ENCODE measurements at places on chromosomes 6 and 20.
A peak's percentile ranks its signal among the peaks of the same experiment; 100 is the strongest.

DNA sequence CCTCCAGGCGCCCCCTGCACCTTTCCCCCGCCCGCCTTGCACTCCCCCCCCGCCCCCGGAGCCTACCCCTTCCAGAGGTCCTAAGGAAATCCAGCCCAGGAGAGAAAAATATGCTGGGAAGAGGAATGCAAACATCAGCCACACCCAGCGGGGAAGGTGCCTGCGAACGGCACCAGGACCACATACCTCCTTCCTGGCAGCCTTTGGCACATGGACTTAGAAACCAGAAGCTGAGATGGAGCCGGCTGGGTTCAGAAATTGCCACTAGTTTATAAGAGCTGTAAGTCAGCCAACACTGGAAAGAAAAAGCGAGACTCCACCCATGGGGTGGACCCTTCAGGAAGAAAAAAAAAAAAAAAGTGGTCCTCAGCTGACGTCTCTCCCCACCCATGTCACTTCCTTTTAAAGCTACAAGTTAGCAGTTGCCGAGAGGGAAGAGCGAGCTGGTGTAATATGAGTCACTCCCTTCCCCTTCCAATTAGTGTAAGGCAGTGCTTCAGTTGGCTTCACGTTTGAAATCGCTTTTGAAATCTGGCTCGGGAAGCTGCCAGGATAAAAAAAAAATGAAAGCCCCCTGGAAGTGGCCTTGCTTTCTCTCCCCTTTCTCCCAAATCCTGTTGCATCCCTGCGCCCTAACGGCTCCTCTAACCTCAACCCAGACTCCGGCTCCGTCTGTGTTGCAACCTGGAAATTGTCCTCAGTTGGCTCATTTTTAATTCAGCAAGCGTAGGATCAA lies at the start of gene AGPAT4:
AGPAT4 (minus strand) TSS at position 310 of the 736 bp plus-strand sequence. CDS start 41,848 bp downstream, outside the sequence.
- peak; percentile 96 for DNase-seq

DNA sequence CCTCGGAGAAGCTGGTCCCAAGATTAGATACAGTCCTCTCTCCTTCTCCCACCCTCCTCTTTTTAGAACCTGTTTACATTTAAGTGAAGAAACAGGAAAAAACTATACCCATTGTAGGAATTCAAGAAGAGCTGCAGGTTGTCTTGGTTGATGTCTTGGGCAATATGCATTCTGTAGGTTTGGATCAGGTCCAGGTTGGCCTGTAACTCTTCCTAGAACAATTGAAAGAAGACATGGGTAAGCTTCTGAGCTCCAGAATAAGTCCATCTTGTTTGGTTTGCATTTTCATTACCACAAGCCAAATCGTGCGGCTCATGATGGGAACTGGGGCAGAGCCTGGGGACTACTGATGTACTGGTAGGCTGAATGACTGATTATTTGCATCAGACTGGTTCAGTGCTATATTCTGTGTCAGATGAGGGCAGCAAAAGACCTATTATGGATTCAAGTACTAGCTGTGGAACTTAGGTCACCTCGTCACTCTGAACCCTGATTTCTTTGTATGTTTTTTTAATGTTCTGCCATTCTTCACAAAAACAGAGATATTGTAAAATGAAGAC lies 20.3 kb upstream of the SLA2 start:
- no peak for DNase-seq

- no peak for DNase-seq
Measured at GRCh38 chr6:128889870-128890269, 6.9 kb downstream of the LAMA2 start.

DNA sequence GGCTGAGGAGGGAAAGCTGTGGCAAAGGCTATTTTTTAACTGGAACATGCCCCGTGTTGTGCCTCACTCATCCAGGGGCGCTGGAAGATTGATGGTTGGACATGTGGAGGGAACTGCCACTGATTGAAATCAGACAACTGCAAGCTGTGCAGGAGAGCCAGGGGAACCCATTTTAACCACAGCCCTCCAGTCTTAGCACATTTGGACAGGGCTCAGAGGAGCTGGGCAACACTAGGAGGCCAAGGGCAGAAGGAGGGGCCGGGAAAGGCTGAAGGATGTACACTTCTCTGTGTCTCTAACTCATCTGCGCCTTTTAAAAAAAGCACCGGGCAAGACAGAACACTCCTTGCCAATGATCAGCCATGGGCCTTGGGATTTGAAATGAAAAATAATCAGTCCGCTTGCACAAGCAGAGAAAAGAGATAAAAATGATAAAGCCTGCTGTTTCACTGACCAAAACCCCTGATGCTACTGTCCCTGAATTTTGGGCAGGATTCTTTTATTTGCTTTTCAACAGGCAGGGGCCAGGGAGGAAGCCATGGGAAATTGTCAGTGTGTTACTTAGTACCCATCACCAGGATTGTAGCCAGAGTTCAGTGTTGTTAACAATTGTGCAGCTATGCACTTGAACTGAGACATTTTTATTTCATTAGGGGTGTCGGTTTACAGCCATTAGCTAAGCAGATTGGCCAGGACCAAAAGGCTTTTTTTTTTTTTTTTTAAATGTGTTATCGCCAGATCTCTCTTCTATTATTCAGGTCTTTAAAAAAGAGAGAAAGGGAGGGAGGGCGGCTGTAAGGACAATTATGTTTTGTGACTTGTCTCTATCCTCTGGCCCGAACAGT lies 109.3 kb upstream of the EYA4 start:
- peak; percentile 4 for DNase-seq

GRCh38 chr6:168208402-168208801 lies 111.2 kb downstream of the DACT2 start:
- no peak for DNase-seq

DNA sequence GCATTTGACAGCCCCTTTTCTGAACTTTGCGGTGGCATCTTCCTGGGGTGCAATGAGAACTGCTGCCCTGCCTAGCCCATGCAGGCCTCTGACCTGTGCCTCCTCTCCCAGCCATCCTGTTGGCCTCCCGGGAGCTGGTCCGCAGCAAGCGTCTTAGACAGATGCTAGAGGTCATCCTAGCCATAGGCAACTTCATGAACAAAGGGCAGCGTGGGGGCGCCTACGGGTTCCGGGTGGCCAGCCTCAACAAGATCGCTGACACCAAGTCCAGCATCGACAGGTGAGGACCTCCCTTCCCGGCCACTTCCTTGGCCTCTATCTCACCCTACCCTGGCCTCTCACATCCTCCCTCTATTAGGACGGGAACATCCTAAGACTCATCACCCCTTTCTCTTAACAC lies 37.6 kb downstream of the MOCS1 start:
- no peak for DNase-seq

GRCh38 chr6:101689695-101690094 lies 296.2 kb downstream of the GRIK2 start:
- DNase-seq = no peak

GRCh38 chr6:89840538-89840937 lies 10.9 kb downstream of the CASP8AP2 start:
- DNase-seq = no peak

GRCh38 chr6:157830354-157831017 lies 7.4 kb downstream of the SNX9 start:
- no peak for DNase-seq

DNA sequence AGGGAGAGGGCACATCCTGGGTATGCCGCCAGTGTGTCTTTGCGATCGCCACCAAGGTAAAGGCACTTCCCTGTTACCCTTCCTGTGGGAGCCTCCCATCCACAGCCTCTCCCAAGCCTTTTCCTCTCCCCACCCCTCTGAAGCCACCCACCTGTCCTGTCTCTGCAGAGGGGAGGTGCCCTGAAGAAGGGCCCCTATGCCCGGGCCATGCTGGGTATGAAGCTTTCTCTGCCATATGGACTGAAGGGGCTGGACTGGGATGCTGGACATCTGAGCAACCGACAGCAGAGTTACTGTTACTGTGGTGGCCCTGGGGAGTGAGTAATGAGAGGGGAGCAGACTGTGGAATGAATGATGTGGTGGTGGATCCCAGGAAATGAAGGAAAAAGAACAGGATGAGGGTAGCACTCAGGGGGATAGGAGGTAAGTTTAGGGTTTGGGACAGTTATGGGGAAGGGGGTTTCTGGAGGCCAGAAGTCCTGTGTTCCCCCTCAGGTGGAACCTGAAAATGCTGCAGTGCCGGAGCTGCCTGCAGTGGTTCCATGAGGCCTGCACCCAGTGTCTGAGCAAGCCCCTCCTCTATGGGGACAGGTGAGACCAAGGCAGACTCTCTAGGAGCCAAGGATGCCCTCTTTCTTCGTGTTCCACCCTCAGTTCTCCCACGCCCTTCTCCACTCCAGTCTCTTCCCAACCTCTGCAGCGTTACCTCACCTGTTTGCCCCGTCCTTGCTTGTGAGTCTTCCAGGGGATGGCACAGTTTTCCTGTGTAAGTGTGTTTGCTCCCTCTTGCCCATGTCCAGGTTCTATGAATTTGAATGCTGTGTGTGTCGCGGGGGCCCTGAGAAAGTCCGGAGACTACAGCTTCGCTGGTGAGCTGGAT lies 2.7 kb downstream of the PHF1 start:
- DNase-seq = no peak

DNA sequence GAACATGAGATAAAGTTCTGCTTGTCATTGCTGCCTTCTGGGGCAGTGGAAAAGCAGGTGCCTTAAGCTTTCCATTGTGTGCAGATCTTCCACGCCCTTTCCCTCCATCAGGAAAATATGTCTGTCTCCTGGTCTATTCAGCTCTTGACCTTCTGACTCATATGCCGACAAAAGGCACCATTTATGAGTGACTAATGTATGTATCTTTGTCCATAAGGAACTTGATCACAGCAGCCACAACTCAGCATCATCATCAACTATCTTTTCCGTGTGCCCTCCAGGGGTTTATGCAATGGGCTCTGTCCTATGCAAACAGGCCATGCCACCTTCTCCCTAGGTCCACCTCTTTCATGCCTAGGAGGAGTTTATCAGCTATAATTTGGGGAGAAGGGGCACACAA lies 102.7 kb upstream of the QKI start:
- no peak for DNase-seq

- no peak for DNase-seq
Measured at GRCh38 chr6:26249707-26249956, 115.4 kb upstream of the BTN3A2 start.

GRCh38 chr6:105522626-105523322 lies 119.9 kb upstream of the PREP start:
- DNase-seq = no peak

DNA sequence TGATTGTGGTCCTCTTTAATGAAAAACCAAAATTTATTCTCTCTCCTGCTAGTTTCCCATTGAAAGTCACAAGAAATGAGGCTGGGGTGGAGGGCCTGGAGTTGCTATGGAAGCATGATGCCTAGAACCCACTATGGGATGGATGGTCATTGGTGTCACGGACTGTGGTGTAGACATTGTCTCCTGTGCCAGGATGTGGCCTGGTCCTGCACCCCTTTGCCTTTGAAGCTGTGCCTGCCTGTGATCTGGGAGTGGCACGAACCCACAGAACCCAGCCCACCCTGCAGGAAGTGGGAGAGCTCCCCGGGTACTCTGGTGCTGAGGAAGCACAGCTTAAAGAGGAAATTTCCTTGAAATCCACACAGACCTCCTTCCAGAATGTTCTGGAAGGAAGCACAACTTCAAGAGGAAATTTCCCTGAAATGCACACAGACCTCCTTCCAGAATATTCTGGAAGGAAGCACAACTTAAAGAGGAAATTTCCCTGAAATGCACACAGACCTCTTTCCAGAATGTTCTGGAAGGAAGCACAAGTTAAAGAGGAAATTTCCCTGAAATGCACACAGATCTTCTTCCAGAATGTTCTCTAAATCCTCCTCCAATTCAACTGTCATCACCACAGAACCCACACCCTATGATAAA lies 105.6 kb downstream of the CDH26 start:
- DNase-seq = no peak

DNA sequence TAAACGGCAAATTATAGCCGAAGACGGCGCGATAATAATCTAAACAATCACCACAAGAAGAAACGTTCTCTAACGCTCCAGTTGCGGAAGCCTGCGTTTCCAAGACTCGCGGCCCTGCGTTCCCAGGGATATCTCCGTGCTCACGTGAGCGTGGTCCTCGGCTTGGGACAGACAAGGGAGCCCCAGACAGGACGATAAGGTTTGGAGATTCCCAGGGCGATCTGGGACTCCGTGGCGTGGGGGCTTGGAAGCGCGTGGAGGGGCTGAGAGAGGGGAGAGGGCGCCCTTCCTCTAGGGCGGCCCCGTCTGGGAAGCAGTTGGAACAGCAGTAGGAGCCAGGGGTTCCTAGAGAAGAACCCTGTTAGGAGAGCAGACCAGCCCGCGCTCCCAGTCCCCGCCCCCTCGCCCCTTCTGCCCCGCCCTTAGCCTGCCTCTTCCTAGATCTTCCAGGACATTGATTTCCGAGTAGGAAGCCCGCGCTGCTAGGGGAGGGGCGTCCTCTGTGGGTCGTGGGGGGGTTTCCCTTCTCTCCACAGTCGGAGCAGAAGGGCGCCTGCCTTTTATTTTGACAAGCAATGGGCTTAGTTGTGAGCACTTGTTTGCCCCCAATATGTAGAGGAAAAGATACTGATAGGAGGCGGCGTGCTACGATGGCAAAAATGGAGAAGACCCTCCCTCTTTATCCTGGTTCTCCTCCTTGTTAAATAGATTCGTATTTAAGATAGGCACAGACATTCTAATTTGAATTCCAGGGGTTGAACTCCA lies 10.6 kb downstream of the NRN1 start:
- DNase-seq = peak; percentile 80

DNA sequence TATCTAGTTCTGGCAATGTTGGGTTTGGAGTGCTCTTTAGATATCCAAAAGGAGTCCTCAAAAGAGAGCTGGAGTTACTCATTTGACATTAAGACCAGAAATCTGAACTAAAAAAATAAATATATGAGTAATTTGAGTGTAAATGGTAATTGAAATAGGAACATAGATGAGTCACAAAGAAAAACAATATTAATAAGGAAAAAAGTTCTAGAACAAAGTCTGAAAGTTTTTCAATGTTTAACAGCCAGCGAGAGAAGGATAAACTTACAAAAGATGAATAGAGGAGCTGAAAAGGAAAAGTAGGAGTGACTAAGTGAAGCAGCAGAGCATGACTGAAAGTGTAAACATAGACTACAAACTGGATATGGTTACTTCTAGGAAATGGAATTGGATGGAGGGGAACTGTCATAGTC lies 46.8 kb downstream of the EPM2A start:
- no peak for DNase-seq

DNA sequence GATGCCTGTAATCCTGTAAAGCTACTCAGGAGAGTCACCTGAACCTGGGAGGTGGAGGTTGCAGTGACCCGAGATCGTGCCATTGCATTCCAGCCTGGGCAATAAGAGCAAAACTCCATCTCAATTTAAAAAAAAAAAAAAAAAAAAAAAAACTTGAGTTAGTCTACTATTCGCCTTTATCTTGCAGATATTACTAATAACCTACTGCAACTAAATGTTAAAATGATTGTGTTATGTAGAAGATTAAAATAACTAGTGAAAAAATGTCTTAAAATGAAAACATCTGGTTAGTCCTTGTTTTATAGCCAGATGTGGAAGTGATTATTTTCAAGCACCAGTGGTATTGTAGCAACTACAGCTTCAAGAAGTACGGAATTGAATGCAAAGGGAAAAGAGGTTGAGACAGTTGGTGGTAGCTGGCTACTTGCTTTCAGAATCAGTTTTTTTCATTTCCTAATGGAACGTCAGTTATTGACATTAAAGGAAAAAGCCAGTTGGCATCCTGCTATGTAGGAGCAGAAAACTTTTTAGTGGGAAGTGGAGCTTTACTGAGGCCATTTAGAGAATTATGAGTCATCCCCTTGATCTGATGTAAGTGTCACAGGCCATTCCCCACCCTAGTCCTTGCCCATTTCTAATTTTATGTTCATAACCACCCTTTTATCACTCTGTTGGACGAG lies 43.8 kb upstream of the DYNLRB1 start:
- DNase-seq = peak; percentile 24

GRCh38 chr6:170278743-170279094 lies 12.2 kb downstream of the DLL1 start:
- no peak for DNase-seq

GRCh38 chr20:4569092-4569491 lies 152.6 kb upstream of the PRND start:
- DNase-seq = no peak
